ENCODE measurements at places on chromosomes 11 and 22.

GRCh38 chr22:38481162-38481870 lies 13.4 kb downstream of the KDELR3 start:
- DNase-seq: no peak

GRCh38 chr11:117916956-117917355 lies 12.2 kb downstream of the TMPRSS13 start:
- no peak for DNase-seq

GRCh38 chr11:58647141-58647699 lies 24.8 kb downstream of the CNTF start:
- DNase-seq: no peak

- no peak for DNase-seq
Measured at GRCh38 chr11:69473276-69473845, 8.1 kb upstream of the LINC01488 start.

- DNase-seq: no peak
Measured at GRCh38 chr11:33734441-33735270, 1.6 kb downstream of the CD59 start.

GRCh38 chr11:1843098-1843473 lies 4.3 kb downstream of the TNNI2 start:
- DNase-seq: no peak

DNA sequence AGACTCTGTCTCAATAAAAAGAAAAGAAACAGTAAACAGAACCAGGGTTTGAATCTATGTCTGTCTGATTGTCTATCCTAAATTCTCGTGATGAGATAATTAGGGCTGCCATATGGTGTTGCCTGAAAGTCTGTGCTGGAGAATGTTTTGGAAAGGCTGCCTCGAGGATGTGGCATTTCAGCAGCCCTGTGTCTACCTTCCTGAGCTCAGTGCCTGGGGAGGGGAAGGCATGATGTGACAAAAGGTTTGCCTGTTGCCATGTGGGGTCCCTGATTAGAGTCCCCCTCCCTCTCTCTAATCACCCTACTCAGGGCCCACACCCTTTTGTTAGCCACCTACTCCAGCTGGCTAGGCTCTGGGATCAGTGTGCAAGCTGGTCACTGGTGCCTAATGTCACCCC lies 15.2 kb downstream of the CD82 start:
- DNase-seq: no peak

DNA sequence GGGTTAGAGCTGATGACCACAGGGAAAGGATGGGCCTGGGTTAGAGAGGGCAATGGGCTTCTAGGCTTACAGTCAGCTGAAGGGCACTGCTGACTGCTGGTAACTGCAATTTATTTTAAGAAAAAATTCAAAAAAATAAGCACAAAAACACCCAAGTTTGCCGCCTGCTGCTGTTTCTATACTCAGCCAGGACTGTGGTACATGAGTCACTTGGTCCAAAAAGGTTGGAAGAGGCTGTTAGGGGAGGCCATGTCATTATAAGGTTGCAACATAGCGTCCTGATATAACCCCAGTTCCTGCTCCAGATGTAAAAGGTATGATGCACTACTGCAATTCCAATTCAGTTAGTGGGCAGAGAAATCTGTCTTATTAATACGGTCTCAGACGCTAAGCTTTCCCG lies 98.9 kb downstream of the ETS1 start:
- DNase-seq: peak; percentile 54

GRCh38 chr11:122330279-122330965 lies 214.4 kb upstream of the BLID start:
- DNase-seq: no peak

DNA sequence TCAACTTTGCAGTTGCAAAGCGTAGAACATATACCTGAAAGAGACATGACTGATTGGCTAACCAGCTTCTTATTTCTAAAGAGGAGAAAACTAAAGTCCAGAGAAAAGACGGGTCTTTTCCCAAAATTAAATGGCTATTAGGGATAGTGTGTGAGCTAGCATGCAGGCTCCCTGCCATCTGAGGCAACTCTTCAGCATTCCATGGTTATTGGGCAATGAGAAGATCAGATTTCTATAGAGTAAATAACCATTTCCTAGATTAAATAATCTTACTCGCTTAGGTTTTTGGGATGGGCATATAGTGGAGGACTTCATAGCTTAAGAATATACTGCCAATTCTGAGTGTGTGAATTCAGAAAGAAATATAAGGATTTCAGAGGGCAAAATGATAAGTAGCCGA lies 95.0 kb downstream of the PDHX start:
- DNase-seq: no peak

GRCh38 chr11:32231909-32232493 lies 141.1 kb downstream of the RCN1 start:
- no peak for DNase-seq

- peak; percentile 46 for DNase-seq
Measured at GRCh38 chr11:20353829-20354434, 9.6 kb upstream of the HTATIP2 start.

GRCh38 chr11:46665356-46665755 lies 35.1 kb downstream of the ARHGAP1 start:
- no peak for DNase-seq

GRCh38 chr11:120400564-120401364 lies 64.6 kb downstream of the ARHGEF12 start:
- no peak for DNase-seq

DNA sequence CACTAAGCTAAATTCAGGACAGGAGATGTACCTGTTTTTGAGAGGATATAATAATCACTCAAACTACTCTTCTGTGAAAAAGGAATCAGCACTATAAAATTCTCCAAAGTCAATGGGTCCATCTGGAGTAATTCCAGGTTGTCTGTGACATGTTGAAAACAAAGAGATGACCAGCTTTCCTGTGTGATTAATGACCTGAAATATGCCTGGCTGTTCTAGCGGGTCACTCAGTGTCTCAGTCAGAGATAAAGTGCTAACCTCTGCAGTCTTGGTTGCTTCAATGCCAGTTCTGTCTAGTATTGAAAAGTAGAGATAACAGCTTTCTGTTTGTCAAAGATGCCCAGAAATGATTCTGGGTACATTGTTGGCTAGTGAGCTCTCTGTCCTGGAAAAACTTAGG lies 722.6 kb upstream of the TENM4 start:
- no peak for DNase-seq

DNA sequence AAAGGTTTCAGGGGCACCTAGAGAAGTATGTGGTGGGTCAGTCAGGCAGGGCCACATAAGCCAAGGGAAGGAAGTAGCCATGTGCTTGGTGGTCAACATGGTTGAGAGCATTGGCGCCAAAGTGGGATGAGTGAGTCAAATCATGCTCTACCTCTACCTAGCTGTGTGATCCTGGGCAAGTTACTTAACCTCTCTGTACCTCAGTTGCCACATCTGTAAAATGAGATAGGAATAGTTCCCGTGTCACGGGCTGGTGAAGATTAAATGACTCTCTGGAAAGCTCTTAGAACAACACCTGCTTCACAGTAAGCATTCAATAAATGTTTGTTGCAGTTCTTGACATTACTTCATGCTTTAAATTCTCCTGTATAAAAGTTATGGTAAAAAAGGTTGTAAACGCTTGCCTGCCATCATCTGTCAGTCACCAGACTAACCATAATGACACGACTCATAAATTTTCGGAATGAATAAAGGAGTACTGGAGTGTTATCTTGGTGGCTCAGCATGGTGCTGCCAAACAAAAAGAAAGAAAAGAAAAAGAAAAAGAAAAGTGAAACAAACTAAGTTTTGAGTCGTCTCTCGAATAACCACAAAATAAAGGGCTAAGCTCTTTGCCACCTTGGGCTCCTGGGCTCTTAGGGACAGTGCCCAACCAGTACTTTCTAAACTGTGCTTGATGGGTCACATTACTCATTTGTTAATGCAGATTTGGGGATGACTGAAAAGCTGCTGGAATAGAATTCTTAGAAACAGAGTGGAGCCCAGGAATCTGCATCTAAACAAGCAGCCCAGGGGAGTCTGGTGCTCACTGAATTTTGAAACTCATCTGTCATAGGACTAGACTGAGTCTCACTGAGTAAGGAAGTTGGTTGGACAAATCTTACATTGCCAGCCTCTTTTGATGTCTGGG lies 107.6 kb downstream of the LDLRAD3 start:
- no peak for DNase-seq

DNA sequence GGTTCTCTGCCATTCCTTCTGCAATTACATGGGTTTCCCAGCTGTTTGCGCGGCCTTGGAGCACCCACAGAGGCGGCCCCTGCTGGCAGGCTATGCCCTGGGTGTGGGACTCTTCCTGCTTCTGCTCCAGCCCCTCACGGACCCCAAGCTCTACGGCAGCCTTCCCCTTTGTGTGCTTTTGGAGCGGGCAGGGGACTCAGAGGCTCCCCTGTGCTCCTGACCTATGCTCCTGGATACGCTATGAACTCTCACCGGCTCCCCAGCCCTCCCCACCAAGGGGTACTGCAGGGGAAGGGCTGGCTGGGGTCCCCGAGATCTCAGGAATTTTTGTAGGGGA lies 2.6 kb downstream of the RCE1 start:
- no peak for DNase-seq

DNA sequence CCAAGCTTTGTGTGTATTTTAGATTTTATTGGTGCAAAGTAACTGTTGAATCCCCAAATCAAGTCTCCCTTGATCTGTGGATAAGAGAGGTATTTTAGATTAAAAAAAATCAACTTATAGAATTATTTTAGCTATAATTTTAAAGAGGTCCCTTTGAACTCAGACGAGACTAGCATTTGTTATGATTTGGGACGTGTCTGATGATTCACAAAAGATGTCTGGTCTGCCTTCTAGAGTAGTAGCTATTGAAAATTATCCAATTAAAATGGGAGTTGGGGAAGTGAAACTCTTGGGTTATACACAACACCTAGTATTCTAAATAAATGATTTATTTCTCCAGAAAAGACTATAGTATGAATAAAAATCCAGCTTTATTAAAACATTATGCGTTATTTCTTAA lies 227.9 kb upstream of the GRIA4 start:
- no peak for DNase-seq

GRCh38 chr22:45425101-45425500 lies 11.6 kb downstream of the RIBC2 start:
- no peak for DNase-seq

GRCh38 chr11:72781063-72781312 lies 12.9 kb downstream of the STARD10 start:
- no peak for DNase-seq

DNA sequence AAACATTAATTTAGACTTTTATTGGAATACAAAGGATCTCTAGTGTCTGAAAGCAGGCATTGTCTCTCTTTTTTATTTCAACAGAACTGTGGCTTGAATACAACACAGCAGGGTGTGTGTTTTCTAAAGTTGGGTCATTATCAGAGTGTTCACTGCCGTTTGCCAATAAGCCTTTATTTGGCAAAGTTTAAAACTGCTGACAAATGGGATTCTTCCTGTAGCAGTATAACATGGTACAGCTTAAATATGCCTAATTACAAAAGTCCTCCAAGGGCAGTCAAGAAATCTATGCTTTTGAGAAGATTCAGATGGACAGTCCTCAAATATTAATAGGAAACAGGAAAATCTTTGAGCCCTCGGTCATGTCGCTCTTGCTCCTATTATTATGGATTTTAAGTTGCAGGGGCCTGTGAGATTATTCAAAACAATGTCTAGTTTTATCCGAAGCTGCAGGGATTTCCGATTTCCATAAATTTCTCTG lies 199.9 kb downstream of the MAML2 start:
- no peak for DNase-seq

GRCh38 chr11:74932169-74932568 lies 16.7 kb downstream of the XRRA1 start:
- no peak for DNase-seq

DNA sequence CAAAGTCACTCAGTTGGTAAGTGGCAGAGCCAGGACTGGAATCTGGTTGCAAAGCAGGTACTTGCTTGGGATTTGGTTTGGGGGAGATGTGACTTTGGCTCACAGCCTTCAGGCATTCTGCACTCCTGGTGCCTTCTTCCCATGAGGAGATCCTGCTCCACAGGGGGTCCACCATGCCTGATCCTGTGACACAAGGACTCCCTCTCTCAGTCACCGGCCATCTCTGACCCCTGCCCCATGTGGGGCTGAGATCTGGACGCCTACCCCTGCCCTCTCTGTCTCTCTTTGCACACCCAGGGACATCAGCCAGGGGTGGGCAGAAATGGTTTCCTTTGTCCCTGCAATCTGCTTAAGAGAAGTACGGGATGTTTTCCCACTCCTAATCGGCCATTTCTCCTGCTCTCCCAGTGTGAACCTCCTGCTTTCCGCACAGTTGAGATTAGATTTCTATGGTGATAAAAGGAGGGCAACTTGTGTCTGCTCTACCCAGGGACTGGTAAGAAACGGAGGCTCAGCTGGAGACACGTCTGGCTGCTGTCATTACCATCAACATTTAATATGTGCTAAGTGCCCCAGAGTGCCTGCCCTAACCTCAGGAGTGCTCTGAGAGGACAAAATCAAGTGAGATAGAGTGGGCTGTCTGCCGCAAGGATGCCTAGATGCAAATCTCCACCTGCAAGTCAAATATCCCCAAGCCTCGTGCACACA lies 11.1 kb upstream of the FXYD6 start:
- DNase-seq: no peak

- DNase-seq: no peak
Measured at GRCh38 chr11:290621-291231, 1.8 kb downstream of the PGGHG start.

DNA sequence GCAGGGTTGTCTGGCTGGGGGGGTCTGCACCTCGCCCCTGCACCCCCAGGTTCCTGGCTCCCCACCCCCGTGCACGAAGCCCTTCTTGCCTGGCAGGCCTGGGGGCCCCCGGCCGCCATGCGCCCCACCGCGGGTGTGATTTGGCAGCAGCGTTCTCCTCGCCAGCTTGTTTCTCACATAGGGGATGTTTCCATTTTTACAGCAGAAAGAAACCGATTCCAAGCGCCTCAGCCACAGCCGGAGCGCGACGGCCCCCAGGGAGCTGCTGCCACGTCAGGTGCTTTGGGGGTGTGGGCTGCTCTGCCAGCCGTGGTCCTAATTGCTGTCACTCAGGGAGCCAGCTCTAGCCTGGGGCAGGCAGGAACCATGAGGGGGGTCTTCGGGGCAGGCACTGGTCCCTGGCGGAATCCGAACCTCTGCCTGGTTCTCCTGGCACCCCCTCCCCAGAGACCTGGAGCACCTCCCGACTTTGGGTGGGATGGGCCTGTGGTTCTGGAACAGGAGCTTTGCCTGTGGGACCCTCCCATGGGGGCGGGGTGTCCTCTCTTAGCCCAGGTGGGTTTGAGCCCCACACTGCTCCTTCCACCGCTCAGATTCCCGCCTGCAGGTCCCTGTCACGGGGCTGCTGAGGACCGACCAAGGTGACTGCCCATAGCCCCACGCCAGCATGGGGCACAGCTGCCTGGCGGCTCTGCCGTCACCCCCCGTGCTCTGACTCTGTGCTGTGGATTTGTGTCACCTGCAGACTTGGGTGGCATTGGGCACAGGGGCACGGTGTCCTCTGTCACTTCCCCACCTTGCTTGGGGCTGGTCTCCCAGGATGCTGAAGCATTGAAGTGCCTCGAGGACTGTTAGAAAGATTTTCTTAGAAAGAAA lies 54.0 kb downstream of the RTN4R start:
- no peak for DNase-seq
